ENCODE measurements at places on chromosomes 11 and 22.

- peak; percentile 59 for DNase-seq
Measured at GRCh38 chr11:45771193-45771565, 33.8 kb upstream of the SLC35C1 start.

GRCh38 chr22:31139866-31140716 lies at the start of gene PLA2G3:
Gene PLA2G3 (minus strand): TSS chr22:31140508. CDS start chr22:31140354, 154 bp downstream.
- peak; percentile 91 for DNase-seq

DNA sequence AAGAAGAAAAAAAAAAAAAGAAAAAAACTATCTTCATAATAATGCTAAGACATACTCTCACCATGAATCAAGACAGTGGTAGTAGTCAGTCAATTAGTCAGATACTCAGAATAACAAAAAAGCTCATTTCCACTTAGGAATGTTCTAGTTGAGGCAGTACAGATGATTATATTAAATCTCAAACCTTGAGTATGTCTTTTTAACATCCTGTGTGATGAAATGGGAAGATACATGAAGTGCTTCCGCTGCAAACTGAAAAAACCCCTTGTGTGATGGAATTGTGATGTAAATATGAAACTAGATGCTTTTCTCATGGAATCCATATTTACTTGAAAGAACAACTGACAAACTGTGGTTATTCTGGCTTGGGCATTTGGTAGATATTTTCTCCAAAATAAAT lies 13.7 kb downstream of the AMOTL1 start:
- DNase-seq: no peak

DNA sequence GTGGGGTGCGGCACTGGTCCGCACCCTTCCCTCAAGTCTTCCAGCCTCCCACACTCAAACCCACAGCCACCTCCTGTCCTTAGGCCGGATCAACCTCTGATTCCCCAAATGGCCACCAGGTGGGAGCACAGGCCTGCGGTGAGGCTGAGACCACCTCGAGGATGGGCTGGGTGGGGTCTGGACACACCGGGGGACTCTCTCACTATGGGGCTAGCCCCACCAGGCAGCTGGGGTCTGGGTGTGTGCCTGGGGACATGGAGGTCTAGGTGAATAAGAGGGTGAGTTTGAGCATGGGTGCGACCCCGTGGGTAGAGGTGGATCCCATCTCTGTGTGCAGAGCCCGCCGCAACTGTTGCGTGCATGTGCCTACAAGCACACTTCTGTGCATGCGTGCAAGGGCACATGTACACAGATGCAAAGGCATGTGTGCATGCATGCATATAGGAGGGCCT lies 32.6 kb downstream of the MYO18B start:
- DNase-seq: no peak

- DNase-seq: no peak
Measured at GRCh38 chr11:123474994-123475393, 44.9 kb downstream of the GRAMD1B start.

- DNase-seq: peak; percentile 6
Measured at GRCh38 chr22:40403141-40403540, 32.7 kb downstream of the SGSM3 start.

GRCh38 chr11:13386567-13386966 lies 76.5 kb downstream of the BTBD10 start:
- no peak for DNase-seq

DNA sequence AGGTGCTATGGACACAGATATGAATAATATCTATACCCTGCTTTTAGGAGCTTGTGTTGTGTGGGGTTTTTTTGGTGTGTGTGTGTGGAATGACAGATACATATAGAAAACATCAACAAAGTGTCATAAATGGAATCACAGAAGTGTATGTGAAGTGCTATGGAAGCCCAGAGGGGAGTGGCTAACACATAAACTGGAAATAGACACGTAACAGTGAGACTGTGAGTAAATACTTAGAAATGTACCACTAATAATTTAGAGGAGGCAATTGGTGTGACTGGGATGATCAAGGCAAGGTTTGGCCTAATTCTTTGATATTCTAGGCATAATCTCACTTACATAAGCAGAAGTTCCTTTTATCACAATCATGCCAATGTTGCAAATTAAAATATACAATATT lies 169.3 kb upstream of the TENM4 start:
- no peak for DNase-seq

DNA sequence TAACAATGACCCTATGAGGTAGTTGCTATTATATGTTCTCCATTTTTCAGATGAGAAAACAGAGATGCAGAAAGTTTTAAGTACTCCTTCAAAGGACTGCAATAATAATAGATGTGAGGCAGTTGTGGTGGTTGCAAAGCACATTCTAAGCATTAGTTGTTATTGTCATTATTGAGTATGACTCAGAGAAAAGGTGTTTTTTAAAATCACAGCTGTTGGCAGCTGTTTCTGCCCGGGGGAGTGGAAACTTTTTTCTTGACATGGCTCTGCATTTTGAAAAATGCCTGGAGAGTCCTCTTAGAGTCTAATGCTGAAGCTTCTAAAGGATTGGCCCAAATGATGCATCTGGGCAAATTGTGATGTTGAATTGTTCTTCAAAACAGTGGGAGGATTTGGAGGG lies 244.5 kb upstream of the MPPED2 start:
- DNase-seq: no peak

GRCh38 chr22:44758344-44758973 lies 6.1 kb downstream of the ARHGAP8 start:
- no peak for DNase-seq

- no peak for DNase-seq
Measured at GRCh38 chr11:128022007-128022368, 565.4 kb downstream of the ETS1 start.

DNA sequence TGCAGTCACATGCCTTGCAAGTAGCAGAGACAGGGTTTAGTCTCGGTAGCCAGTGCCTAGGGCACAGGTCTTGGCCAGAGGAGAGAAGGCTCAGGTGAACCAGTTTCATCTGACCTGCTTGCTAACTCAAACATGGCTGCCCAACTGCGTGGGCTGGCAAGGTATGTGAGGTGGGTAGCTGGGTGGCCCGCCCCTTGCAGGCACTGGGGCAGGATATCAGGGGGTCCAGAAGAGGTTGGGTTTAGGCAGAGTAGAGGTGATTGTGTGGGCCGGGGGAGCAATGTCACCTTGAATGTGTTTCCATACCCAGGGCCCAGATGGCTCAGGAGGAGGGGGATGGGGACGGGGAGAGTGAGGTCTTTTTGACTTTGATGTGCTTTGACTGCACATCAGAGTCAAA lies 37.7 kb downstream of the ST3GAL4 start:
- DNase-seq: no peak

GRCh38 chr11:5922749-5923426 lies 19.2 kb upstream of the OR56A3 start:
- DNase-seq: no peak

DNA sequence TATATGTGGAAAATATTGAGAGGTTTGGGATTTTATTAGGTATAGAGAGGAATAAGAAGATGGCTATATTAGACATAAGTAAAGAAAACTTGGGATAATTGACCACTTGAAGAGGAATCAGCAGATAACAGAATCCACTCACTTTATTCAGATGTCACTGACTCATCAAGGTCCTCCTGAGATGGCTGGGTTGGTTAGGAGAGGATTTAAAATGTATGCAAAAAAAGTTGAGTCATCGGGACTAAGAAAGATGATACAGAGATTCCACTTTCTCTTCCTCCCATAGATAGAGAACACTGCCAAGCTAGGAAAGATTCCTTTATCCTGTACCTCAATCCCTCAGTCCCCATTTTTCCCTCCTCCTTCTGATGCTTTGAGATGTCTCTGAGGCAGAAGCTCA lies at the start of gene OR6A2:
TSS of gene OR6A2 (minus strand) at position 288 of the 400 bp plus-strand sequence. CDS start 3,981 bp downstream, outside the sequence.
- no peak for DNase-seq

DNA sequence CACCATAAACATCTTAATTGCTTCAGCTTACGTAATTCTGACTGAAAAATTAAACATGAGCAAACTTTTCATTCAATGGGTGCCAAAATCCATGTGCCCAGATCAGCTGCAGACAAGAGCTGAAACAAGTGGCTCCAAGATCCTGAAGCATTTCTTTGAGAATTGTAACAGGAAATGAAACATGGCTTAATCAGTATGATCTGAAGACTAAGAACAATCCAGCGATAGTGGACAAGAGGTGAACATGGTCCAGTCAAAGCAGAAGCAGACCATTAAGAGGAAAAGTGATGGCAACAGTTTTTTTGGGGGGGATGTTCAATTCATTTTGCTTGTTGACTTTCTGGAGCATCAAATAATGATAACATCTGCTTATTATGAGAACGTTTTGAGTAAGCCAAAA lies 1964.5 kb upstream of the RAG2 start:
- no peak for DNase-seq

All from lower lobe of right lung (tissue), 2 donors.